ENCODE measurements at places on chromosomes 3 and 15. TPM values are rescaled to one million over a fixed set of nuclear protein-coding genes. Genes with fewer than 3 reads are reported as not detected.

The HDC gene
- total RNA-seq, result not detected

The TERC gene
- 316 TPM for total RNA-seq

The GOLGA8K gene
- 0.50 TPM for total RNA-seq

The CHRNA7 gene
- total RNA-seq, result not detected

The CD200R1 gene
- total RNA-seq, result not detected

The HGD gene
- total RNA-seq, result 0.50 TPM

The MUSTN1 gene
- total RNA-seq, result not detected

The LTK gene
- not detected for total RNA-seq

The PDE12 gene
- 22.4 TPM for total RNA-seq

The PRRT3 gene
- total RNA-seq, result 2.0 TPM

The HIGD1A gene
- total RNA-seq, result 165 TPM

The CTXN2 gene
- not detected for total RNA-seq

The SNRPN gene
- 76.4 TPM for total RNA-seq

The BSN gene
- 0.05 TPM for total RNA-seq

The CLDN18 gene
- total RNA-seq, result not detected

The GOLGA6B gene
- total RNA-seq, result not detected

The ABHD6 gene
- 21.3 TPM for total RNA-seq

The HHLA2 gene
- not detected for total RNA-seq

The NUSAP1 gene
- total RNA-seq, result 21.2 TPM

The SRP14 gene
- 145 TPM for total RNA-seq

The EOGT gene
- total RNA-seq, result 194 TPM

The MYL3 gene
- total RNA-seq, result not detected

The TRANK1 gene
- 3.0 TPM for total RNA-seq

The SCG3 gene
- total RNA-seq, result not detected

The LRRIQ4 gene
- 0.17 TPM for total RNA-seq

The CADM2 gene
- total RNA-seq, result not detected

The SLC9C1 gene
- 0.47 TPM for total RNA-seq

The CYP1A1 gene
- 20.0 TPM for total RNA-seq

The CNTN3 gene
- total RNA-seq, result 29.8 TPM

The ST6GAL1 gene
- 21.8 TPM for total RNA-seq

Data from mammary epithelial cell (primary cell).